Right atrium auricular region (tissue), 2 donors: ENCODE measurements at places on chromosomes 16 and 17. TPM values are rescaled to one million over a fixed set of nuclear protein-coding genes. Genes with fewer than 3 reads are reported as not detected.

DNA sequence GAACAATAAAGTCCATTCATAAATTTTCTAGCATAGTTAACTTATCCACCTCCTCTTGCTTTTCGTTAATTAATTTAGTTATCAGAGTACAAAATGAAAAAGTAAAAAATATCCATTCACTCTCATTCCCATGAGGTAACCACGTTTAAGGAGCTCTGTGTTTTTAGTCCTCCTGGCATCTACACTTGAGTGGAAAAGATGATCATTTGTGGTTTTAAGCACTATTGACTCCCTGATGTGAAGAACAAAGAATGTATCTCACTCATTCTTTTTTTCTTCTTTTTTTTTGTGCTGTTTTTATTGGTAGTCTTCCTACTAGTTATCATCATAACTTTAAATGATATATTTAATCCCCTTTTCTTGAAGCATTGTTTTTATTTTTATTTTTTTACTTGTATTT lies 26.1 kb downstream of the QPRT start:
- DNase-seq: no peak

TBKBP1 gene
- total RNA-seq: 10.9 TPM

- no peak for DNase-seq
Observed at GRCh38 chr16:56190677-56191155, 573 bp upstream of the GNAO1 start.

AIPL1 gene
- total RNA-seq: not detected

DNA sequence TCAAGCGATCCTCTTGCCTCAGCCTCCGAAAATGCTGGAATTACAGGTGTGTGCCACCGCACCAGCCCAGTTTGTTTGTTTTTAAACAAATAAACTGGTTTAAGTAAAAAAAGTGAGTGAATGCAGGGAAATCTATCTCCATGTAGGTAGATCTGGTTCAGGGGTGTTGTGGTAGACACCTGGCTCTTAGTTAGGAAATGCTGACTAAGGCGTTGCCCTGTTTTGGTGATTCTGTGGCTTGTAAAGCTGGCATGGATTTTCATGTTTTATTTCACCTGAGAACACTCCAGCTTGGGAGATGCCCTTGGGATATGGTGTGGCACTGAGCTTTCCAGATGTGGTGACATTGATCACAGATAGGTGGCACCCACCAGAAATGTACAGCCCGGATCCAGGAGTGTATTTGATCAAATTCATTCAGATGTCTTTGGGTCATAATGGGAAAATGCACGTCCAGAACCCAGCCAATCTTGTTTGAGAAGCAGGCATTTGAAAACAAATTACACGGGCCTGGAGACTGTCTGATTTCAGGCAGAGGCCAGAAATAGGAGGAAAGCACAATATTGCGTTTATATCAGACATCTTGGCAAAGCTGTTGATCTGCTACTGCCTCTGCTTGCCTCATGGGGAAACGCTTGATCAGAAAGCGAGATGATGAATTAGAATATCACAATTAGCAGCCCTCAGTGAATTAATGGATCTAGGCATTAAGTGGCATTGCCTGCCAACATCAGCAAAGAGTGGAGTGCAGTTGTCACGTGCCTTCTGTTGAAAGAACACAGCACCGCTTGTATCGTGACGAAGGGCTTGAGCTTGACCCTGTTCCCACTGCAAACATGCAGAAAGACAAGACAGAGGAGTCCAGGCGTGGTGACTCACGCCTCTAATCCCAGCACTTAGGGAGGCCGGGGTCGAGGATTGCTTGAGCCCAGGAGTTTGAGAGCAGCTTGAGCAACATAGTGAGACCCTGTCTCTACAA lies 7.3 kb upstream of the IL34 start:
- no peak for DNase-seq

DNA sequence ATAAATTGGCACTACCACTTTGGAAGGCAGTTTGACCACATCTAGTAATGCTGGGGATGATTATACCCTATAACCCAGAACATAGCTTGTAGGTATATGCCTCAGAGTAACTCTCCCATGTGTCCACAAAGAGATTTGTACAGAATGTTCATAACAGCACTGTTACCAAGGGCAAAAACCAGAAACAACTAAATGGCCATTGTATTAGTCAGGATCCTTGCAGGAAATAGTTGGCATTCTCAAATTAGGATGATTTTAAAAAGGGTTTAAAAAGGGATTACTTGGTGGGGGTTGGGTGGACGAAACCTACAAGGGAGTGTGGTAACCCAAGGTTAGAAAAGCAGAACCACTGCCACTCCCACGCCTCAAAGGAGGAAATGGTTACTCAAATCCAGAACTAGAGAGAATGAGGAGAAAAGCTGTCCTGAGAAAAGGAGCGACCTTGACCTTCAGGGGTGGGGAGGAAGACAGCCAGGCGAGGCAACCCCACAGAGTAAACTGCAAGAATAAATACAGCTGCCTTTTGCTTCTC lies 2.1 kb downstream of the CPPED1 start:
- DNase-seq: no peak

- no peak for DNase-seq
Observed at GRCh38 chr17:600576-601243, 113.9 kb downstream of the VPS53 start.

- DNase-seq: no peak
Observed at GRCh38 chr16:68094614-68094934, 9.4 kb downstream of the NFATC3 start.

ZSCAN10 gene
- total RNA-seq: not detected

NAGLU gene
- total RNA-seq: 19.6 TPM

GRCh38 chr16:9966569-9967157 lies 215.6 kb downstream of the GRIN2A start:
- DNase-seq: no peak

SECTM1 gene
- total RNA-seq: 3.1 TPM
